ENCODE measurements at places on chromosomes 4 and X.

GRCh38 chrX:48631376-48632090, 34.2 kb downstream of the WDR13 start:
- peak; percentile 61 for DNase-seq

DNA sequence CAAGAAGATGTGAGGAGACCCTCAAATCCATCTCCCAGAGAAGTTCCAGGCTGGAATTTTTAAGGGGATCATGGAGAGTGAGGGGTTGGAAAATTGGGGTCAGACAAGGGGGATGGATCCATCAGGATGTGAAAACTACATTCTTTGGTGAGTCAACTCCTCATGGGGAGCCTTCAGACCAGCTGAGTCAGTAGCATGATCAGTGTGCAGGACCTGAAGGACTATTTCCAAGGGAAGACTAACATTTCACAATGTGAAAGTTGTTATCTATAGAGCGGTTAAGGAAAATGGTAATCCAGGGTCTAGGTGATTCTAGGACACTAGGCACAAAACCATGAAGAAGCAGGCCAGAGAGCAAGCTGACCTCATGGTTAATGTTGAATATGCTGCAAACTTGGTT, 38.6 kb upstream of the CEP135 start:
- no peak for DNase-seq

GRCh38 chr4:175671491-175671934, 140.6 kb downstream of the GPM6A start:
- DNase-seq, result no peak

- DNase-seq, result no peak
Observed at GRCh38 chrX:129525896-129526295, 2.6 kb upstream of the SMARCA1 start.

- no peak for DNase-seq
Observed at GRCh38 chr4:91322961-91323360, 980.8 kb upstream of the GRID2 start.

DNA sequence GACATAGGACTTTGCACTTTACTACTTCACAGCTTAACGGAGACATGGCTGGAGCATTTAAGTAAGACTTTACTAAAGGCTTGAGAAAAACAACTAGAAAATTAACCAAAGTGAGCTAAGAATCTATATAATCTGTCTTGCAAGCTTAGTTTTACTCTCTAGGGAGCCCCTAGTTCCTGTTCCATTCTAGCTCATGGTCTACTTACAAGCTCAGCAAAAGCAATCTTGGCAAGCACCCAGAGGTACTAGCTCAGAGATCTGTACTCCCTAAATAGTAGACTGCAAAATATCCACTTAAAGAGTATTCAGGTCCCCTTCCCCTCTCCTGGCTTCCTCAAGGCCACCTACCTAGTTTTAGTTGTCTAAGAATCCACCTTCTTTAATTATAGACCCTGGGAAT, 469.0 kb downstream of the IDS start:
- no peak for DNase-seq

- DNase-seq, result no peak
Observed at GRCh38 chrX:80812176-80812575, 2.5 kb upstream of the BRWD3 start.

GRCh38 chr4:39852636-39853035, 125.1 kb downstream of the PDS5A start:
- DNase-seq, result no peak

GRCh38 chr4:13981499-13981898, 354.0 kb upstream of the BOD1L1 start:
- no peak for DNase-seq

GRCh38 chr4:112946127-112946526, 103.3 kb upstream of the ANK2 start:
- no peak for DNase-seq

- no peak for DNase-seq
Observed at GRCh38 chr4:21191317-21191716, 491.1 kb downstream of the PACRGL start.

DNA sequence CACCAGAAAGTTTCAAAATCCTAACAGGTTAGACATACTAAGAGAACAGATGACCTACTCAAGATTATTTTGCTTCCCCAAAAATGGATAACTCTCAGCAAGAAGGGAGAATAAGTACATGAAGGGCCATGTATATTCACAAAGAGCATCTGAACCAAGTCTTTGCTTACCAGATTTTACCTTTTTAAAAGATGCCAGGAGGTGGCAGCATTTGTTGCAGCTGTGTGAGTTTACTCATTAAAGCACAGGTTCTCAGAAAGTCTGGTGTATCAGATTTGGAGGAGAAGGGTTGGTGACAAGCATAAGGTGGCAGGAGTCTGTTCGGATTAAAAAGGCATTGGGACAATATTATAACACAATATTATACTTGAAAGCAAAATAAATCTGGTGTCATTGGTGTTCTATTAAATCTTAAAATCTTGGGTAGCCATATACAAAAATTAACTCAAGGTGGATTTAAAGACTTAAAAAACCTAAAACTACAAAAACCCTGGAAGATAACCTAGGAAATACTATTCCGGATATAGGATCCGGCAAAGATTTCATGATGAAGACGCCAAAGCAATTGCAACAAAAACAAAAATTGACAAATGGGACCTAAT, 51.3 kb upstream of the NFKB1 start:
- DNase-seq, result no peak

DNA sequence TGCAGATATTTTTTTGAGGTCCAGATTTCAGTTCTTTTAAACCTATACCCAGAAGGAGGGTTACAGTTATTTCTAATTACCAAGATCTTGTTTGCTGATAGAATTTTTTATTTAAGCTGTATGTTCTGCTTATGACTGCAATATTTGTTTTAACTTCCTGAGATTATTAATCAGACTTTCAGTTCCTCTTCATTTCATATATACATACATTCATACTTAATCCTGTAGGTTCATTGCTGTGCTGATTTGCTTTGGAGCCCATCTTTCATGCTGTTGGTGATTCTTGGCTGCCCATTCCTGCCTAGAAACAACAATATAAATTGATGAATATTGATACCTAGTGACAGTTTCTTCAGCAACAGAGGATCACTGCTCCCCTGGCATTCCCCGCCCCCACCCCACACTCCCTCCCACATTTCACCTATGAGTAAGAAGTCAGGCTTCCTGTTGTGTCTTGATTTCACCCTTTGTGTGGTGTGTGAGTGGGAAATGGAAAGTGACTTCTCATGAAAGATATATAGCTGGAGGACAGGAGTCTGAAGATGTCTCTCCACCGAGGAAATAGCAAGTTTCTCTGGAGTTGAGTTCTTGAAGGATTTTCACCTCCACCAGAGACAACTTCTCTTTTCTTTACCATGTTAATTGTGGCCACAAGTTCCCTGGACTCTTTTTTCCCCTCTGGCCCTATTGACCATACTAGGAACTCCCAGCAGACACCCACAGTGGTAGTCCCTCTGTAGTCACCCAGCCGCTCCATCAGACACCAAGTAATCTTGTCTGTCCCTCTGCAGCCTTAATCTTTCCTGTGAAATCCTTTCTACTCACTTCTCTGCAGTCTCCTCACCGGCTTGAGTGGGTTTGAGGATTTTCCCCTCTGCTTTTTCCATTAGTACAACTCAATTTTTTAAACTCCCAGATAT, 118.4 kb downstream of the ASB9 start:
- no peak for DNase-seq

GRCh38 chrX:136850441-136851175, 29.9 kb downstream of the RBMX start:
- no peak for DNase-seq

DNA sequence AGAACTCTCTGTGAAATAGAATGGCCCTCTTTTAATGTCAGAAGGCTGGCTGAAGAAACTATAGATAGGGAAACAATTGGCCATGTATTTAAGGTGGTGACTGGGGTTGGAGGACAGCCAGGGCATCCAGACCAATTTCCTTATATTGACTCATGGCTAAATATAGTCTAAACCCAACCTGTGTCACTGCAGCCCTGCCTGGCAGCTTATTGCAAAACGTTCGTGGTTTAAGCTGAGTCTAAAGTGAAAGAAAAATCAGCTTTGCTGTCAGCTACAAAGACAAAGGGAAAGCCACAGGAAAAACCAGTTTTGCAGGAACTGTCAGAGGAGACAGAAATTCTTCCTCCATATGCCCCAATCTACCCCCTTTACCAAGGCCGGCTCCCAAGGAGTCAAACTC, 902.8 kb upstream of the NDST4 start:
- peak; percentile 82 for DNase-seq

DNA sequence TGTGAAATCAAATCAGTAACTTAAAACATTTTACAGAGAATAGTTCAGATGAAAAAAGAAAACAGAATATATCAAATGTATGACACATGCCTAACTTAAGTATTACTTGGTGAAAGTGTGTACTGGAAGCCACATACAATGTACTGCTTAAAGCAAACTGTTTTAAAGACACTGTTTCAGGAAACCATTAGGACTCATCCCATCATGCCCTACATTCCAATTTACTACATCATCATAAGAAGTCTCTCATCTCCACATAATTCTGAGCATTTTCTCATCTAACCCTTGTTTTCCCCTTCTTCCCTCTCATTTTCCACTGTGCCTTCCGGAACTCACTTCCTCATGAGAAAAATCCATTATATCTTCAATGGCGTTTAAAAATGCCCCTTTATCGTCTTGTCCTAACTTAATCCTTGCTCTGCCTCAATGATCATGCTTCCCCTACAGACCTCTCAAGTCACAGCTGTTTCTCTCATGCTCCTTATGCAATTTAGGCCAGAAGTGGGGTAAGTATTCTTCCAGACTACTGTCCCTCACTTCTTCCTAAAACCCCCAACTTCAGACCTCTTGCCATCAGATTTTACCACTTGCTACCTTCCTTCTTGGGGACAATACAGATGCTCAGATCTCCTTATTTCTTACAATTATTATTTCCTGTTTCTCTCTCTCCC, 26.8 kb upstream of the FGF5 start:
- no peak for DNase-seq
